ENCODE measurements at places on chromosomes 5 and 9. TPM values are rescaled to one million over a fixed set of nuclear protein-coding genes. Genes with fewer than 3 reads are reported as not detected.

GRCh38 chr5:78288246-78288645 lies 6.3 kb downstream of the AP3B1 start:
- DNase-seq = no peak

- no peak for DNase-seq
Observed at GRCh38 chr9:108755979-108756378, 99.8 kb downstream of the ACTL7B start.

DNA sequence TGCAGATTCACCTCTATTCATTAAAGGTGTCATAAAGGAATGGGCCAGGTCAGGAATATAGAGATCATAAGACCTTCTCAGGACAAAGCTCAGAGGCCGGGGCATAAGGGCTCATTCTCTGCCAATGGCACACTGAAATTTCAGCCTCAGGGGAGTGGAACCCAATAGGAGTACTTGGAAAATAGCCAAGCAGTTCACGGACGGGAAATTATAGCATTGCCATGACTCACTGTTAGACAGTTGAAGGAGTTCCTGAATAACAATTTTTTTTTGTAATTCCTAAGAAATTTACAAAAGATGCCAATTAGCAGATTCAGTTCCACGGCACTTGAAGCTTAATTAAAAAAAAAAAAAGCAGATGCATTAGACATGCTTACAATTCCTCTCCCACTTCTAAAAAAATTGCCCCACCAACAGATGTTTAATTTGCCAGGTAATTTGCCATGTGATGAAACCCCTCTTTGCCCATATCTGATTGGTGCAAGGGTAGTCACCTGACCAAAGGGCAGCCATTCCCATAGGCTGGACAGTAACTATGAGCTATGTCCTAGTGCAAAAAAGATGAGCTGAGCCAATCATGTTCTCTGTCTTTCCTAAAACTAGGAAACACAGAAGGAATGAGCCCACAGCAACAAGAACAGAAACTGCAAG lies 58.6 kb downstream of the PTCD2 start:
- DNase-seq = no peak

GGTA1 gene
- total RNA-seq = not detected

DNA sequence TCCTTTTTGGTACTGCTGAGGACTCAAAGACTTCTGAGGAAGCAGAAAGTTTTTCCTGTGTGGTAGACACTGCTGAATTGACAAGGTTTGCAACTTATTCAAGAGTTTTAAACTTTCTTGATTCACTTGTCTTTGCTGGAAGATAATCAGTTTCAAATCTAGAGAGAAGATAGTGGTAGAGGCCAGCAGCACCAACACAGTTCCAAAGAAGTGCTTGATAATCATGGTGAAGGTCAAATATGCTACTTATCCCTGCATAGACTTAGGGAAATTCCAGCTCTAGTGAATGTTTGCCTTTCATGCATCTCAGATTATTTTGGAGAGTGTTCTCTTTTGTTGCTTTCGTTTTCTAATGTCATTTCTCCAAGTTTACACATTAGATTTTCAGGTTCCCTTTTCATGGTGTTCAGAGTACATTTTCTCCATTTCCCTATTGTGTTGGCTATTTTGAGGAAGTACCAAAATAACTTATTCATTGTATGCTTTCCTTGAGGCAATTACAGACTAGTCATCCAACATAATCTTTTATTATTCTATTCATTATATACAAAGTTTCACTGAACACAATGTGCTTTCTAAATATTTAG lies 550 bp downstream of the IFNE start:
- no peak for DNase-seq

DNA sequence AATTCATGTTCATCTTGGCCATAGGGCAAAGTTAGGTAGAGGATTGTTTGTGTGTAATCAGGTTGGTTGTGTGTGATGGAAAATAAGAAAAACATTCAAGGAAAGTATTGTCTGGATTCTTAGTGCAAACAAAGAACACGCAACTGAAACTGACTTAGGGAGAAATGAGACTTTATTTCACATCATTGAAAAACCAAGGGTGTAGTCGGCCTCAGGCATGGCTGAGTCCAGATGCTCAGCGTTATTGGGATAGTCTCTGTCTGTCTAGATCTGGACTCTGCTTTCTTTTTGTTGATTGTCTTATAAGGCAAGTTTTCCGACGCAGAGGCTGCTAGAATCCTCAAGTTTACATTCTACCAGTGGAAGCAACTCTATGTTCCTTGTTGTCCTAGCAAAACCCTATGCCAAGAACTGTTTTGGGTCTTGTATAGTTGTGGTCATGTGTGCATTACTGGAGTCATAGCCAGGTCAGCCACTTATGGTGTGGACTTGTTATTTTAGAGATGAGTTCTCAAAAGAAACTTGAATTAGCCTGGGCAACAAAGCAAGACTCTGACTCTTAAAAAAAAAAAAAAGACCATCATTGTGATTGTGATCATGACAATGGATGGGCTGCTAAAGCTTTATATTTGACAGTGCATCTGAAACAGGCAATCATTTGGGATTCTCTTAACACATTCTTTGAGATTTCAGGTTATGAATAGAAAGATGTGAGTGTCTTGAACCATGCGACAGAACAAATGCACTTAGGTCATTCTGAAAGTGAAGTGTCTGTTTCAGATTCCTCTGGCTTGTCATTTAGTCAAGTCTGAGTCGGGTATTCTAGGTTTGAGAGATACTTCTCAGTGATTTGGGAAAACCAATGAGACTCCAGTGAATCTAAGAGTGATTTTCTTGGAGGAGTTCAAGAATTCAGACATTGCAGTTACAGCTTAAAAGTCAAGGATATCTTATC lies 82.6 kb downstream of the DOCK2 start:
- no peak for DNase-seq

CCDC192 gene
- total RNA-seq = not detected

GNG10 gene
- total RNA-seq = 11.3 TPM

SH3TC2 gene
- not detected for total RNA-seq

DNA sequence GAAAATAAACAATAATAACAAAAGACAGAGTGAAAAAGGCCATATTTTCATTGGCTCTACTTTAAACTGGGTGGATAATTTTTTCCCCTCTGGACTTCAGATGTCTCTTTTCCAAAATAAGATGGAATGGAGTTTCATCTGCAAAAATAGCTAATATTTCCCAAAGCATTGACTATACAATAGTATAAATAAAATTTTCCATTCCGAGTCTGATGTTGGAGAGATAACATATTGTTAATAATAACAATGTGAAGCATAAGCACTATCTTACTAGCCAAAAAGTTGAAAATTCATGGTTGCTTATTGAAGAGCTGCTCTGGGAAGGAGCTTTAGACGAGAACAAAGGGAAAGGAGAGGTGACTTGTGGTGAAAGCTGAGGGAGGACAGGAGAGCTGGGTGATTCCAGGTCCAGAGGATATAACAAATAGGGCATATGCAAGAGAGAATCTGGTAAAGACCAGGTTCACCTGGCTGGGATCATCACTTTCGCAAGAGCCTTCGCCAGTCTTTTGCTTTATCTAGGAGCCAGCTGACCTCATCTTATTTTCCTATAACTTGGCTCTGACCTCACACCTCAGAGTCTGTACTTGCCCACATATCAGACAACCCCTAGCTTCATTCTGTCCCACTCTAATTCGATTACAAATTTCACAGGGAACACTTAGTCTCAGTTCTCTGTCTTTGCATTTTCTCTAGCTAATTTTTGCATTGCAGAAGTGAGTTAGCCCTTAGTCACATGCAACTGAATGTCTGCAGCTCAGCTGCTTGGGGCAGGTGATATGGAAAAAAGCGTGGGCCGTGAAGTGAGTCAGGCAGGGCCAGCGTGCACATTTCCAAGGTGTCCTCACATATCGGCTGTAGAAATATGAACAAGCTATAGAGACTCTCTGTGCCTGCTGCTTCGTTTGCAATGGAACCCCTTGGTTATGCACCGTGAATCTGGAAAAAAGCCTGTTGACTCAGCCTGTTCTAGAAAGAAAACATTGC lies 7.6 kb upstream of the ZNF474 start:
- no peak for DNase-seq

GRM6 gene
- total RNA-seq = not detected

GRCh38 chr5:119063579-119064379 lies 7.1 kb upstream of the DMXL1 start:
- no peak for DNase-seq

GRCh38 chr5:112711436-112711835 lies 26.2 kb upstream of the APC start:
- DNase-seq = no peak

DNA sequence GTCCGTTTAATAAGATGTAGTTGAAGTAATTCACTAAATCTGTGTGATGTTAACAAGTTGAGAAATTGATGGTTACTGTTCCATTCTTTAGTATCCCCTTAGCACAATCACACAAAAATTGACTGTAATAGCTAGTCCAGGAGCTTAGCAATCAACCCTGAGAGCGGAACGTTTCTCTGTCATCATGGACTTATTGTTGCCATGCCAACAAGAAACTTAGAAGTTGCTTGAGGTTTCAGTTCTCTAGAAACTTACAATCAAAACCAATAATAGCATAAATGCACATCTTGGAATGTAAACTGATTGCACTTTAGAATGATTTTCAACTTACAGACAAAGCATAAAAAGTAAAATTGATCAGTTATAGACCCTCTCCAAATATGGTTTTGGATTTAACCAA lies 125.4 kb upstream of the ANKH start:
- DNase-seq = no peak

DNA sequence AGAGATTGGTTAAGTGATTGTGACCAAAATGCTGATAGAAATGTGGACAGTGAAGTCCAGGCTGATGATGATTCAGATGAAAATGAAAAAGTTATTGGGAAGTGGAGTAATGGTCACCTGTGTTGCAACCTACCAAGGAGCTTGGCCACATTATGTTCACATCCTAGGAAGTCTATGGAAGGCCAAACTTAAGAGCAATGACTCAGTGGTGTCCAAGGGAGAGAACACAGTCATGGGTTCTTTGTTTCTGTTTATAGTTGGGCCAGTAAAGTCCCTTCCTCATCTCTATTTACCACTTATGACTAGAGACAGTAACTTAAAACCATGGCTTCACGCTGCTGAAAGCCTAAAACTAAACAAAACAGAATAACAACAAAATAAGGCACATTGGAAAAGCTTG lies 555.3 kb upstream of the DAB2 start:
- no peak for DNase-seq

DNA sequence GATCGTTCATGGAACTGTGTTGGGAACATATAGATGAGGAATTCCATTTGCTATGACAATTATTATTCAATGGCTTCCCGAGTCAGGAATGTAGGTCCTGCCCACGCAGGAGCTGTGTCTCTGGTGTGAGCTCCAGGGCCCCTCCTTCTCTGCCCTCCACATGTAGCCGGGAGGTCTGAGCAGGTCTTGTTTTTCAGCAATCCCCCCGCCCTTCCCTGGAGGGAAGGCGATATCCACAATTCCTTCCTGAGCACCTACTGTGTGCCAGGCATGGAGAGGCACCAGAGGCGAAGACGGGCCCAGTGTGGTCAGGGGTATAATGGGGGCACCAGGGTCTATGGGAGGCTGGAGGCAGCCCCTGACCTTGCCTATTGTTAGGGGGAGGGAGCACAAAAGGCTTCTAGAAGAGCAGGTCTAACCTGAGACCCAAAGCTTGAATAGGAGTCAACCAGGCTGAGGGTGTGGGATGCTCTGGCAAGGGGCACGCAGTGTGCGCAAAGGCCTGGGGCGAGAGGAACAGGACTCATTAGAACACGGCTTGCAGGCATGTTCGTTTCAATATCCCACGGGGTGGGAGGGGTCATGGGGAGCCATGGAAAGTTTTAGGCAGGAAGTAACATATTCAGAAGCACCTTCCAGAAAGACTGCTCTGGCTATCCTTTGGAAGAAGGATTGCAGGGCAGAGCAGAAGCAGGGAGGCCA lies 154.9 kb downstream of the C9orf50 start:
- no peak for DNase-seq

GRCh38 chr9:71483436-71483835 lies 284.9 kb downstream of the CEMIP2 start:
- no peak for DNase-seq

GRCh38 chr5:138471052-138471361 lies 5.7 kb downstream of the EGR1 start:
- DNase-seq = no peak

DNA sequence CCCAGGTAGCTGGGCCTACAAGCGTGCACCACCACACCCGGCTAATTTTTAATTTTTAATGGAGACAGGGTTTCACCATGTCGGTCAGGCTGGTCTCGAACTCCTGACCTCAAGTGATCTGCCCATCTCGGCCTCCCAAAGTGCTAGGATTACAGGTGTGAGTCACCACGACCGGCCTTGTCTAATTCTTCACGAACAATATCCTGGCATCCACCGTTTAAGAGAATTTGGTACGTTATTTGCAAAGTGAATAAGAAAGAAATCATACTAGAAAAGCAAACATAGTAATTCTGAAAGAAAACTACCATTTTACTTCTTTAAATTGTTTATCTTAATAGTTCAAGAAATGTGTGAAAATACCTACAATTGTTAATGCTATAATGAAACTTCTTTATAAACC lies 42.9 kb upstream of the TRIO start:
- DNase-seq = no peak

PRKACG gene
- not detected for total RNA-seq

UNC5A gene
- total RNA-seq = not detected

FGD3 gene
- 349 TPM for total RNA-seq

DNA sequence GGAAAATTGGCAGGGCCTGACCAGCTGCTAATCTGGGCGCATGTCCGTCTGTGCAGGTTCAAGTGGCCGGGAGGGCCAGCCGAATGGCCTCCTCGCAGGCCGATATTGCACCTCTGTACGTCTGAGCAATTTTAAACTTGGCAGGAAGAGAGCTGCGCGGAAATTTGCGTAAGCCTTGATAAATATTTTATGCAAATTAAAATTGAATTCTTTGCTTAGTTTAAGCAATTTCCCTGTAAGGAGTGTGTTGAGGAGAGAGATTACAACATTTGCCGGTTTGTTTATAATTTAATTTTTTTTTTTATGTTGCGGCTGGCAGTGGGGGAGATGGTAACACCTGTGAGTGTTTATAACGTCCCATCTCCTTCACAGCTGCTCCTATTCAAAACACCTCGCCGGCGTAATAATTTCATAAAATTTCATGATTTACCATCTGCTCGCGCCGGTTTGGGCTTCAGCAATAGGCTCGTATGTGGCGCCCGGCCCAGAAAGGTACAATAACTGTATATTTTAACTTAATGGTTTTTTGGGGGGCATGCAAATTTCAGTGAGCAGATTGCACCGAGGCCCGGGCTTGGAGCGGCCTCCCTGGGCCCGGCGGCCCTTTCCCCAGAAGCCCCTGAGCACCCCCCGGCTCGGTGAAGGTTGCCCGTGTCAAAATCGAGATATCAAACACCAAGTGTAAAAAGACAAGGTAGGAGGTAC lies 269.4 kb upstream of the MVB12B start:
- DNase-seq = no peak

DNA sequence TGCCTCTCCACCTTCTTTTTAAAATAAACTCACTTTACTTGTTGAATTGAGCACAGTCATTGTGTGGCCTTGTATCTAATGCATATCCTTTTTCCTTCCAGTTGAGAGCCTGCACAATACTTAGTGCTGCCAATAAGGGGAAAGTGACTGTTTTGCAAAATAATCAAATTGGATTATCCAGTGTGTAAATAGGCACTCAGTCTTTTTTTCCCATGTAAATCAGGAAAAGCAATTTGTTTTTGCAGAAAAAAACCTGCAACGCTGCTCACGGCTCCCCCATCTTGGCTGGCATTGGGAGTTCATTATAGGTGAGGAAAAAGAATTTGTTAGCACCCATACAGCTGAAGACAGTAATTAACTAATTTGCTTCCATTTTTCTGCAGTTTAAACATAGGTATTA lies 299.9 kb downstream of the CSNK1G3 start:
- DNase-seq = no peak

ANKDD1B gene
- 0.30 TPM for total RNA-seq

Data from T-cell (primary cell).